ENCODE measurements at places on chromosomes 1 and 21.

DNA sequence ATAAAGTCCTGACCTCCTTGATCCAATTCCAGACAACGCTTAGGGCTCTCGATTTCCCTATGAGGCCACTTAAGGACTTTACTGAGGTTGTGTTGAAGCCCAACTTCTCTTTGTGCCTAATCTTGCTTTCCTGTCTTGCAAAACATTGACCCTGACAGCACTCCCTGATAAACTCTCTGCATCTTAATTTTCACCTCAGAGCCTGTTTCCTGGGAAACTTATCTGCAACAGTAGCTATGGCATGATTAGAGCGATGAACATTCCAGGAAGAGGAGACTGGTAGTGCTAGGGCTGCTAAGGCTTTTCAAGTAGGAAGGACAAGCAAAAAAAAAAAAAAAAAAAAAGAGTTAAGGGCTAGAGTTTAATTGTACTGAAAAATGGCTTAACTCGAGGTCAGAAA, 118.9 kb downstream of the RGS21 start:
- no peak for DNase-seq

GRCh38 chr1:159800177-159800930, 1.8 kb upstream of the FCRL6 start:
- no peak for DNase-seq

DNA sequence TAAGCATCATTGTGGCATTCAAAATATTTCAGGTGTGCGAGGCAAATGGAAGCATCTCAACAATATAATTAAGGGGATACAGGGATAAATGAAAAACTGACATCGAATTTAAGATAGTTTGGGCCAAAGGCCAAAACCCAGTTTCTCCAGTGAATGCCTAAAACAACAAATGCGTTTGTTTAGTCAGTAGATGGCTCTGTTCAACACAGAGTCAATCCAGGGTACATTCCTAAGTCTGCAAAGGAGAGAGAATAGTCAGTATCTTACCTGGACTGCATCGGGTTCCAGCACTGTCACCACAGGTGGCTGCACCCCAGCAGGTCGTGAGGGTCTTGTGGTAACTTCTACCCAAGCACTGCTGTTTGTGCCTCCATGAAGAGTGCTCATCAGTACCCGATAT, 321.1 kb downstream of the KCTD3 start:
- no peak for DNase-seq

DNA sequence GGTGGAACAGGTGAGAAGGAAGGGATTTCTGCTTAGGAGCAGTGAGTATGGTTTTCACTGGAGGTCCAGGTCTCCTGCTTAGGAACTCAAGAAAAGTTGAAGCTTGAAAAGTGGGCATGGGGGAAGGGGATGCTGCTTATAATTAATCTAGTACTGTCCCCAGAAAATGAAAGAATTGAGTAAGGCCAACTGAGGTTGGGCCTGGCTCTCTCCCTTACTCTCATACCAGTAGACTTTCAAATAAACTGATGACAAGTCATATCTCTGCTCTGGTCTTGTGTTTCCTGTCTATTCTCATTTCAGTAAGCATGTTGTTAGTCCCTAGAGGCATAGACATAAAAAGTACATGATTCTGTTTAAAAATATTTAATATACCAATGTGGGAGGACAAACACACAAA, 26.4 kb downstream of the CD48 start:
- DNase-seq, result no peak

- DNase-seq, result no peak
These were observed 68.3 kb upstream of the TARDBP start for GRCh38 chr1:10943991-10944730.

GRCh38 chr1:81420760-81421159, 380.0 kb upstream of the ADGRL2 start:
- no peak for DNase-seq

- DNase-seq, result no peak
These were observed 37.0 kb downstream of the SPAG17 start for GRCh38 chr1:118148034-118148433.

- no peak for DNase-seq
These were observed 128.0 kb downstream of the HMCN1 start for GRCh38 chr1:185862235-185862634.

DNA sequence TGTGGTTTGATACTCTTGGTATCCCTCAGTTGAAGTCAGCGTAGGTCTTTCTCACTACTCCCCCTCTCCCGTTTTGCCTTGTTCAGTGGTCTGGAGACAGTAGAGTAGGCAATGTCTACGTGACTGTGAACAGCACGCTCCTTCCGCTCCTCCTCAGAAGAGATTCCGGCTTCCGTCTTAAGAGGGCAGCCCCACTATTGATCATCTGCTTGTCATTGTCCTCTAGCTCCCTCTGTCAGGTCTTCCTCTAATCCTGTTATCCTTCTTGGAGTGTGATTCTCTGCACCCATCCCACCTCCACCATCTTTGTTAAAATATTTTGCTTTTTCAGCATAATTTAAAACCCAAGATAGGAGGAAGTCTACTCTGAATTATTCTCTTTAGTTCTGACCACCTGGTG, 129.9 kb upstream of the KCNK2 start:
- no peak for DNase-seq

GRCh38 chr1:210448297-210448892, 119.7 kb downstream of the HHAT start:
- no peak for DNase-seq

DNA sequence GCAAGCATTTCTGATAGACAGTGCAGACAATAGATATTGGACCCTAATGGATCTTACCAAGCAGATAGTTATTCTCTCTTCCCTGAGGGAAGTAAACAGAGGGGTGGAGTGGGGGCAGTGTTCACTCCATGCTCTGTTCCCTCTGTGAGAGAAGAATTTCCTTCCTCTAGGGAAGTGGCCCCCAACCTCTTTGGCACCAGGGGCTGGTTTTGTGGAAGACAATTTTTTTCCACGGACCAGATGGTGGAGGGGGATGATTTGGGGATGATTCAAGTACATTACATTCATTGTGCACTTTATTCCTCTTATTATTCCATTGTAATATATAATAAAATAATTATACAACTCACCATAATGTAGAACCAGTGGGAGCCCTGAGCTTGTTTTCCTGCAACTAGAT, 459.9 kb downstream of the ADGRL2 start:
- DNase-seq, result no peak

GRCh38 chr1:58739856-58740466, 40.1 kb upstream of the MYSM1 start:
- no peak for DNase-seq

GRCh38 chr1:28200234-28200873, 23.9 kb upstream of the PTAFR start:
- DNase-seq, result no peak

DNA sequence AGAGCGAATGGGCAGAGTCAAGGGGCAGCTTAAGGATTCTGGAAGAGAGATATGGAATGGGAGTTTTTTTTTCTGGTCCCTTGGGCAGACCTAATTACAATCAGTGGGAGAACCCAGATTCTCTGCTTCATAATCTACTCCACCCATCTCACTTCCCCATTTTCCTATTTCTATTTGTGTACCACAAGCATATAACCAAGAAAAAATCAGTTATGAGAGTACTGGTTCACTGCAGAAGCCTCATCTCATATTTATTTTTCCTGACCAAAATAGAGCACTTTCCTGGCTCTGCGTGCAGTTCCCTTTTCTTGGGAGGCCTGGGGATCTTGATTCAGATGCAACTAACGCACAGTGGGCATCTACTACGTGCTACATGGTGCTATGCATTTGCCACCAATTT, 82.2 kb upstream of the SLFNL1 start:
- DNase-seq, result no peak

- no peak for DNase-seq
These were observed 265.4 kb downstream of the FOXD2 start for GRCh38 chr1:47703156-47703825.

DNA sequence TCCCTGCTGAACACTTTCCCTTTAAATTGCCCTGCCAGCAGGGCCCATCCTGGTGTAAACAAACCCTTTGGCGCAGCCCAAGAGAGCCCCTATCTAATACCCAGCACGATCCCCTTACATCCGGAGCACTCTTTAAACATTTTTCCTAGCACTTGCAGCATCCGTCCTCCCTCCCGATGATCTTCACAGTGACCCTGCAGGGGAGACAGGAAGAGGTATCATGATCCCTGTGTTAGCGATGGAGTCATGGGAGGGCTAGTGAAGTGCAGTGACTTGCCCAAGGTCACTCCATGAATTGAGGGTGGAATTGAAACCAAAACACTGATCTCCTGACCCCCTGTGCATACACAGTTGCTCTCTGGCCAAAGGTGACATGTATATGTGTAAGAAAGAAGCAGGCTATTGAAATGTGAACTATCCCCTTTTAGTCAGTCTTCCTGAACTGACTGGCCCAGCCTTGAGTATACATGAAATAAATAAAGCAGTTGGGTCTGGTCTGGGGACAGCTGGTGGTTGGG, 9.8 kb upstream of the KCNQ4 start:
- DNase-seq, result no peak

DNA sequence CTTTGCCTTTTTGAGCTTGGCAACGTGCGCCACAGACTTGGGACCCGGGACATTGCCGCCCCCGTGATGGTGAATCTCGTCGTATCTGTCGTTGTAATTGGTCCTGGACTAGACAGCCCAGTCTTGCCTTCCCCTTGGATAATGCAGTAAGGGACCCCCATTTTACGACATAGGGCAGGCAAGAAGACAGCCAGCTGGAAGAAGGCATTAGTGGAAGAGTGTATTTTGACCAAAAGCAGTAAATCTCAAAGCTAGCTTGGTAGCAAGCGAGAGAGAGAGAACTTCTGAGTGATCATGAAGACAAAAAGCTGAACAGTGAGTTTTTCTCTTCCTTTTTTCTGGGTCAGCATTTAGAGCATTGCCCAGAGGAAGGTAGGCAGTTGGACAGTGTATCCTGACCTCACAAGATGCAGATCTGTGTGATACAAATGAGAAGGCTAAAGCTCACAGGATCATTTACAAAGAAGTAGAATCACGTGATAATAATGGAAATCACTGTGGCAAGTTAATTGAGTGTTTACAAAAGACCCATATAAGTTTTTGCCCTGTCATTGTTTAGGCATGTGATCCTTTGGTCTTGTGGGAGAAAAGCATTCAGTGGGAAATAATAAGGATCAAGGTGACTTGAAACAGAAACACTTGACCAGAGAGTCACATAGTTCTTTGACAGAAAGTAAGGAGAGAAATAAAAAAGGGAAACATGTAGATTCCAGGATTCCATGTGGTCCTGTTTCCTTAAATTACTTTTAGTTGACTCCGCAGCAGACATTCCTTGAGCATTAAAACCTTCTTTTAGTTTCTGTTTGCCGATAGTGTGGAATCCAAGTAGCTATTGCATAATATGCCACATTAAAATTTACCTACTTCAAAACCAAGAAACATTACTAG, 66.3 kb downstream of the CNST start:
- DNase-seq, result no peak

GRCh38 chr1:9558271-9558945, 19.1 kb downstream of the SLC25A33 start:
- no peak for DNase-seq

DNA sequence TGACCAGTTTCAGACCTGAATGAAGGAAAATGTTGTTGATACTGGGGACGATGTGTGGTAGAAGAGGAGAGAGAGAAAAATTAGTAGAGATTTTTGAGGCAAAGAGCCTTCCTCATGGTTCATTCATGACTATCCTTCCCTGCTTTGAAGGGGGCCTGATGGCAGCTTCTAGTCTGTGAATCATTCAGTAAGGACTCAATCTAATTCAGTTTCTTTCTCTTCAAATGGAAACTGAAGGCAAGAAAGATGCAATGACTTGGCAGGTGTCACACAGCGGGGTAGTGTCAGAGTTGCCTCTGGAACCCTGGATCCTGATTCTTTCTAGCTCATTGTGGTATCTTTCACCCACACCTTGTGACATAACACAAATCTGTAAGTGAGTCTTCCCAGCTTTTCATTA, 14.9 kb upstream of the CD5L start:
- no peak for DNase-seq

DNA sequence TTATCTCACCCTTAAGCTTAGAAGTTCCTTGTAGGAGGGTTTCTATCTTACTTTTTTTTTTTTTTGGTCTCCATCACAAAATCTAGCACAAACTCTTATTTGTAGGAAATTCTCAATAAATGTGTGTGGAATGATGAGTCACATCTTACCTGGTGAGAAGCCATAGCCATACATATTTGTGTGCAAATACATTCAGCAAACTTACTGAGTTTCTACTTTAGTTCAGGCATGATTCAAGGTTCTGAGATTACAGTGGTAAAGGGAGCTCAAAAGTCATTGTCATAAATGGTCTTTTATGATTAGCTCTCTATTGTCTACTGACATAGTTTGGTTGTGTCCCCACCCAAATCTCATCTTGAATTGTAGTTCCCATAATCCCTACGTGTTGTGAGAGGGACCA, 193.1 kb upstream of the UBE2U start:
- no peak for DNase-seq

GRCh38 chr1:171081314-171081753, 9.4 kb upstream of the FMO3 start:
- no peak for DNase-seq

DNA sequence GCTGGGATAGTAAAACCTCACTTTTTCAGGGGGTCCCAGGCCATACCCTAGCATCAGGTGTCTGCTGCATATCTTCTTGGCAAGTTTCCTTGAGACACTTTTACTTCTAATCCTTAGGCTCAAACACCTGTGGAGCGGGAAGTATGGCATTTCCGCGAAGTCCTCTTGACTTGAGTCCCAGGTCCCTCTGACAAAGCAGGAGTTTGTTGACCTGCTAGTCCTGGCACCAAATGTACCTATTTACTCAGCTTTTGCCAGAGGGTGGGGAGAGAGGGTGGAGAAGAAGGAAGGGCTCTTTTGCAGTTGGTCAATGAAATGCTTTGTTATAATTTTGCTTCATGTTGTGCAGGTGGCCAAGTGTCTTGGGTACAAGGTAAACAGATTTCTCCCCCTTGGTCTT, 59.7 kb downstream of the CLIC6 start:
- no peak for DNase-seq

- no peak for DNase-seq
These were observed 6.7 kb upstream of the CASZ1 start for GRCh38 chr1:10802944-10803715.

- no peak for DNase-seq
These were observed 41.7 kb upstream of the SLC19A1 start for GRCh38 chr21:45583831-45584509.

- DNase-seq, result no peak
These were observed 176.5 kb downstream of the EIF4G3 start for GRCh38 chr1:21000245-21000594.

- no peak for DNase-seq
These were observed 568 bp downstream of the TRIM45 start for GRCh38 chr1:117120774-117121588.

- DNase-seq, result no peak
These were observed 12.6 kb upstream of the KCNAB2 start for GRCh38 chr1:6033124-6033523.

DNA sequence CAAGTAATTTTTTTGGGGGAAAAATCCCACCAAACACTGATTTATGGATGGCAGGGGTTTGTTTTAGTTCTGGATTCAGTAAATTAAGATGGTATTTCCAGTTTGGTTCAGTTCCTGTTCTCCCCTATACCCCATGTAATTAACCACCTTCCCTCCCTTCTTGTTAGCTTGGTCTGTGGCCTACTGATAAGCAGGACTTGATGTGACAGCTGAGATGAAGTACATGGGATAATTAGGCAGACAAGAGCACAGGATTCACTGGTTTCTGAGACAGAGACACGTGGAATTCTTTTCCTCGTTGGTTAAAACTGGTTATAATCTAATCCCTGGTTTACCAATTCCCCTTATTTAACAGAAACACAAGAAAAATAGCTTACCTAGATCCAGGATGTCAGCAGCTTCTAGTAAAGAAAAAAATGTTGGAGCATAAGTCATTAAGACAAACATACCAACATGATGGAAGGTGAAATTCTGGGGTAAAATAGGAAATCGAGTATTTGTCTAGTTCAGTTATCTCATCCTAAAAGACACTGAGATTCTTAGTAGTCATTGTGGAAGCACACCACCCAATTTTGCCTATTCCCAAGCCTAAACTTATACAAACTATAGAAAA, 81.5 kb downstream of the SCMH1 start:
- no peak for DNase-seq

All from effector memory CD4-positive, alpha-beta T cell (primary cell).